ENCODE measurements at places on chromosomes 13 and 19. TPM values are rescaled to one million over a fixed set of nuclear protein-coding genes. Genes with fewer than 3 reads are reported as not detected.

- no peak for DNase-seq
Observed at GRCh38 chr13:29402166-29402636, 193.3 kb downstream of the SLC7A1 start.

DNA sequence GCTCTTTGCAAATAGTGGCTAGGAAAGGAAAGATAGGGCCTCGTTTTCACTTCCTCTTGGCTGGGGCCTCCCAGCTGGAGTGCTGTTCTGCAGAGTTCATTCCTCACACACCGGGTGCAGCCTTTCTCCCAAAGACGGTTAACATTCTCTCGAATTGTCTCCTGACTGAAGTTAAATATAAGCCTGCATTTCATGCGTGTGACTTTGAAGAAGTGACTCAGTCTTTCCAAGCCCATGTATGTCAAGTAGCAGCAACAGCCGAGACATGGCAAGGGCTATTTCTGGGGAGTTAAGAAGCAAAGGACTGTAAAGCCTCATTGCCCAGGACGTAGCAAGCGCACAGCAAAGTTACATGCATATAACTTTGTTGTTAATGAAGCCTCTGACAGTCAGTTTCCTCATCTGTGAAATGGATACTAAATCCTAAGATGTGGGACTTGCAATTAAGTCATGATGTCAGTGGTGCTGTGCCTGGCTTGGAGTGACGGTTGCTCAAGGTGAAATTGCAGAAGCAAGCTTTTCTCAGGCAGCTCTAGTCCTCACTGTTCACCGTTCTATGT lies 502.4 kb downstream of the MYO16 start:
- no peak for DNase-seq

GRCh38 chr19:10412257-10412977 lies 7.9 kb upstream of the PDE4A start:
- DNase-seq, result peak; percentile 62

- DNase-seq, result no peak
Observed at GRCh38 chr19:51509823-51510660, 8.4 kb upstream of the SIGLEC12 start.

DNA sequence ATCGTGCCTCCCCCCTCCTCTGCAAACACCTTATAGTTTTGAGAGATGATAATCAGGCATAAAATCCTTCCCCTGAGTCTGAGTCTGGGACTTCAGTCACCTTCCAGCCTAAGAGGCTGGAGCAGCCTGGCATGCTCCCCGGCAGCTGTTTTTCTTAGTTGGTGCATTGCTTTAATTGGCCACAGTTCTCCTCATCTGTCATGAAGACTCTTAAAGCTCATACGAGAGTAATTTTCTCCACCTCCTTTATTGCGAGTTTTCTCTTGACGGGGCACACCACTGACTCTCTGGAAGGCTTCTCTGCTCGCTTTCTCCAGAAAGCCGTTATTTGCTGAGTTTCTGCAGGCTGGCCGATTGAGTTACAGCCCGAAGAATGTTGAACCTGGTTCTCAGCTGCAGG lies 310.5 kb downstream of the ATP8A2 start:
- no peak for DNase-seq

DPP9 gene
- 61.0 TPM for total RNA-seq

F7 gene
- not detected for total RNA-seq

PNMA8A gene
- total RNA-seq, result 1.9 TPM

N4BP2L1 gene
- 51.5 TPM for total RNA-seq

Data from activated T-cell treated with anti-CD3 and anti-CD28 coated beads, Interleukin-2, amount 50 U/mL, for 72 hours (primary cell).